Activated T-helper 2 cell treated with anti-CD3 and anti-CD28 coated beads, Interferon-gamma antibody, Interleukin-2, Interleukin-4, amounts not matched to agents 10 μg/mL and 5 μg/mL and 100 μg/mL, durations not matched to agents 14 hours and 24 hours and 36 hours (primary cell): ENCODE measurements at places on chromosomes 16 and 17. TPM values are rescaled to one million over a fixed set of nuclear protein-coding genes. Genes with fewer than 3 reads are reported as not detected.

- no peak for DNase-seq
These were observed 30.9 kb downstream of the CBLN1 start for GRCh38 chr16:49250689-49251088.

DNA sequence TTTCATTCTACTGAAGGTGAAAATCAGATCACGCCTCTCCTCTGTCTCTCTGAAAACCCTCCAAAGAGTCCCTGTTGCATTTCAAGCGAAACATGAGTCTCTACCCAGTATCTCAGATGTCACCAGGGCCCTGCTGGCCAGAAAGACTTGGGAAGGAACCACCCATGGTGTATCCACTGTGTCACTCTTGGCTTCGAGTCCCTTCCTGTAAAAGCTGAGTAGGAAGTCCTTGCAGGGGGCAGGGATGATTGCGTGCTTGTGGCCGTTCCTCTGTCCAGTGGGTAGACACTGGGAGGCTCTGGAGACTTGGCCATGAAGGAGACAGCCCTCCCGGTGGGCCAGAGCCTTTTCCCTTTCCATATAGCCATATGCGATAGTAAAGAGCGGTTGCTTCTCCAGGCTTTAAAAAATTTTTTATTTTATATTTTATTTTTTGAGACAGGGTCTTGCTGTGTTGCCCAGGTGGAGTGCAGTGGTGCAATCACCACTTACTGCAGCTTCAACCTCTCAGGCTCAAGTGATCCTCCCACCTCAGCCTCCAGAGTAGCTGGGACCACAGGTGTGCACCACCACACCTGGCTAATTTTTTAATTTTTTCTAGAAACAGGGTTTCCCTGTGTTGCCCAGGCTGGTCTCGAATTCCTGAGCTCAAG is 19.0 kb upstream of the RMI2 start:
- DNase-seq: no peak

GRCh38 chr16:84062734-84063640 is 20.4 kb upstream of the SLC38A8 start:
- peak; percentile 50 for DNase-seq

GRCh38 chr16:69781118-69781517 is 19.0 kb downstream of the WWP2 start:
- DNase-seq: no peak

DNA sequence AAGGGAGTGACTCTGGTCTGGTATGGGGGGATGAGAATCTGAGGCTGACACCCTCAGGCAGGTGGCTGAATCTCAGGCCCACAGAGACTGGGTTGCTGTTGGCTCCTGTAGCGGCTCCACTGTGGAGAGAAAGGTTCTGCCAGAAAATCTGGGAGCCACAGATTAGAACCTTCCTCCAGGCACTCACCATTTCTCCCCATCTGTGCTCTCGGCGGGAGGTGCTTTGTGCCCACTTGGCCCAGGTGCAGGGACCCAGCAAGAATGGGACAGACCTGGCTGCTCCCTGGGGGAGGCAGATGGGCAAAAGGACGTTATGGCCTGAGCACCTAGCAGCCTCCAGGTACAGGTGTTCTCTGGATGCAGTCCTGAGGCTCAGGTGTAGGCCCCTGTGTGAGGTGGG is 20.1 kb downstream of the RAB11FIP3 start:
- no peak for DNase-seq

- DNase-seq: no peak
These were observed 26.6 kb downstream of the ARHGAP27 start for GRCh38 chr17:45406107-45406506.

SLC38A8 gene
- total RNA-seq: 0.28 TPM in 1 of 2 replicates, not detected in the other

PRSS22 gene
- total RNA-seq: not detected in 2 replicates

GRCh38 chr17:31522284-31522931 is 130.9 kb downstream of the RAB11FIP4 start:
- DNase-seq: no peak

DNA sequence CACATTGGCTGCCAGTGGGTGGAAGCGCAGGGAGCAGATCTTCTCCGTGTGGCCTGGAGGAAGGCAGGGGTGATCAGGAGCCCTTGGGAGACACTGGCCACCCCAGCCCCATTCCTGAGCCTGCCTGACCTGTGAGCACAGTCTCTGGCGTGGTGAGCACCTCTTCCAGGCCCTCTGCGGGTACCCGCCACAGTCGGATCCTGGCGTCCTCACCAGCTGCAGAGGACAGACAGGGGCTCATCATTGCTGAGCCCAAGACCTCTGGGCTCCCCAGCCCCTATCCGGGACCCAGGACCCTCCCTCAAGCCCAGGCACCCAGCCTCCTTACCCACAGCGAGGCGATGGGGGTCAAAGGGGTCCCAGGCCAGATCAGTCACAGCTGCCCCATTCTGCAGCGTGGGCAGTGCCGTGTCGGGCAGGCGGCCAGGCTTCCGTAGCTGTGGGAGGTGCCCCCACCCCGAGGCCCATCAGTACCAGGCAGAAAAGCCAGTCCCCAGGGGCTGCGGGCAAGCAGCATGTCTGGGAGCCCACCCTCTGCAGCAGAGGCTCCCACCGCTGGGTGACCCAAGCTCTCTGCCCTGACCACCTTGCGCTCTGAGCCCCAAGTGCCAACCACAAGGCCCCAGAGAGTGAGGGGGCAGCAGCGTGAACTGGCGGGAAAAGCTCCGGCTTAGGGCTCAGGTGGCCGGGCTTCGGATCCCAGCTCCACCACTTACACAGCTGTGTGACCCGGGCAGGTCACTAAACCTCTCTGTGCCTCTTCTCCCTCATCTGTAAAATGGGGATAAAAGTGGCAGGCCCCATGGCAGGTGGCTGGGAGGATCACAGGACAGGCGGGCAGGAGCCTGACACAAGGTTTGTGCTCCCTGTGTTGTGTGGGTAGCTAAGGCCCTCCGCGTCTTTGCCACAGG is 10.2 kb upstream of the PAM16 start:
- DNase-seq: no peak

SLC13A2 gene
- total RNA-seq: not detected in 2 replicates

COG8 gene
- 41.5 and 42.9 TPM in 2 replicates for total RNA-seq

TP53TG3F gene
- not detected in 2 replicates for total RNA-seq

- DNase-seq: no peak
These were observed 83.2 kb upstream of the TOB1 start for GRCh38 chr17:50949128-50949988.

DNA sequence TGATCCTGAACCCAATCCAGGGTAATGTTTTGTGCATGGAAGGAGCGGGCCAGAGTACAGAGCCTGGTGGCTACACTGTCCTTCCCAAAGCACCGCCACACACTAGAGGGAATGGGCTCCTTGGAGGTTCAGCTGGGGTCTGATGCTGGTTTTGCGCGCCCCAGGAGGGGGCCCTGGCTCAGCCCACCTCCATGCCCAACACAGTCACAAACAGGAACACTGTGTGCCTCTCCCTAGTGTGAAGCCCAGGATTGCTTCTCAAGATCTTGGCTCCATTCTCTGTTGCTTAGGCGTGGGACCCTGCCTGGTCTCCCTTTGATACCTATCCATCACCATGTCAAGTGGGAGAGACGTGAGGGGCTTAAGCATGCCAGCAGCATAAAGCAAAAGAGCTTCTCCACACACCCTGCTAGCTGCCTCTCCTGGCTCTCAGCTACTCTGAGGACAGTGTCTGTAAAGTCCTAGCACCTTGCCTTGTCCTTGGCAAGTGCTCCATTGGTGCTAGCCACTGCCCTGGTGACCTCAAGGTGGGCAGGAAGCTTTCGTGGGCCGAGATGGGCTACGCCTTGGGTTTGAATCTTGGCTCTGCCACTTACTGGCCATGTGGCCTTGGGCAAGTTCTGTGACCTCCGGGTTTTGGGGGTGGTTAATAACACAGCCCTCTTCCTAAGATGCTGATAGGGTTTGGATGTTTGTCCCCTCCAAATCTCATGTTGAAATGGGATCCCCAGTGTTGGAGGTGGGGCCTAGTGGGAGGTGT is 122.2 kb downstream of the C16orf78 start:
- DNase-seq: no peak

- DNase-seq: no peak
These were observed 14.7 kb downstream of the PMM2 start for GRCh38 chr16:8812162-8812843.

TMIGD1 gene
- total RNA-seq: not detected in 2 replicates

- DNase-seq: no peak
These were observed 258.0 kb downstream of the PMP22 start for GRCh38 chr17:15007147-15007553.

GRCh38 chr17:42027961-42028790 is 8.3 kb downstream of the NKIRAS2 start:
- DNase-seq: no peak

- DNase-seq: no peak
These were observed 475.7 kb downstream of the SHISA9 start for GRCh38 chr16:13377143-13377542.

CASKIN1 gene
- 0.48 and 1.0 TPM in 2 replicates for total RNA-seq

CACNA1H gene
- 0.09 TPM in 2 replicates for total RNA-seq

DNA sequence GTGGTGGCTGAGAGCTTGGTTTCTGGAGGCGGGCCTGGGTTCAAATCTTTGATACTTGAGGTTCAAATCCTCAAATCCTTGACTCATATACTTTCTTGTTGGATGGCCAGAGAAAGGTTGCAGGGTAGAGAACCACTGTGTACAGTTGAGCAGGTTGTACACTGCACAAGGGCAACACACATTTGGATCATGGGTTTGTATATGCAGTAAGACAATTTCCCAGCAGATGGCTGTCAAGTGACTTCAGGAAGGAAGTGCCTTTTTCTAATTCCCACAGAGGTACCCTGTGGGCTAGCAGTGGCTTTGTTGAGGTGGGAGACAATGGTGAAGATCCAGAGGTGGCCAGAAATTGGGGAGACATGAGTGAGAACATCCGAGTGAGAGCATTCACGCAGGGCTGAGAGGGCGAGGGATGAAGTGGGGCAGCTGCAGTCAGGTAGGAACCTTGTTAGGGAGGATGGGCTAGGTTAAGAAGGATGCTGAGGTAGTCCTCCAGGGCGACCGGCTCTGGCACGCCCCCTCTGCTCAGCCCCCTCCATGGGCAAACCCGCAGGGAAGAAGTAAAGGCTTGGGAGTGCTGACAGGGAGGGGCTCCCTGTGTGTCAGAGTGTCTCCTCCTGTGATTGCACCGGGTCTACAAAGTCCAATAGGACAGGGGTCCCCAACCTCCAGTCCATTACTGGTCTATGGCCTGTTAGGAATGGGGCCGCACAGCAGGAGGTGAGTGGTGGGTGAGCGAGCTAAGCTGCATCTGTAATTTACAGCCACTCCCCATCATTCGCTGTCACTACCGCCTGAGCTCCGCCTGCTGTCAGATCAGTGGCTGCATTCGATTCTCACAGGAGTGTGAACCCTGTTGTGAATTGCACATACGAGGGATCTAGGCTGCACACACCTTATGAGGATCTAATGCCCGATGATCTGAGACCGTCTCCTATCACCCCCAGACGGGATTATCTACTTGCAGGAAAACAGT is 2.7 kb downstream of the C16orf89 start:
- no peak for DNase-seq

GRCh38 chr17:66347661-66348514 is 45.5 kb downstream of the PRKCA start:
- DNase-seq: no peak

- DNase-seq: no peak
These were observed 332.7 kb downstream of the CBLN1 start for GRCh38 chr16:48948911-48949310.
